ENCODE measurements at places on chromosomes 5 and 9. TPM values are rescaled to one million over a fixed set of nuclear protein-coding genes. Genes with fewer than 3 reads are reported as not detected.

The HTR4 gene
- 0.27 TPM for total RNA-seq

The ARID3C gene
- total RNA-seq, result not detected

The PAPPA gene
- 3.2 TPM for total RNA-seq

The EFNA5 gene
- total RNA-seq, result 57.5 TPM

GRCh38 chr9:124477648-124478285, 27.5 kb downstream of the ADGRD2 start:
- peak overlapping the region; percentile 52 for H3K4me3 ChIP-seq
- H3K36me3 ChIP-seq, result no peaks in the 10 kb centered on the region
- no peak for DNase-seq
- H3K4me1 ChIP-seq, result peaks cover 5% of the 10 kb centered on the region
- H3K27ac ChIP-seq, result no peak overlapping the region

DNA sequence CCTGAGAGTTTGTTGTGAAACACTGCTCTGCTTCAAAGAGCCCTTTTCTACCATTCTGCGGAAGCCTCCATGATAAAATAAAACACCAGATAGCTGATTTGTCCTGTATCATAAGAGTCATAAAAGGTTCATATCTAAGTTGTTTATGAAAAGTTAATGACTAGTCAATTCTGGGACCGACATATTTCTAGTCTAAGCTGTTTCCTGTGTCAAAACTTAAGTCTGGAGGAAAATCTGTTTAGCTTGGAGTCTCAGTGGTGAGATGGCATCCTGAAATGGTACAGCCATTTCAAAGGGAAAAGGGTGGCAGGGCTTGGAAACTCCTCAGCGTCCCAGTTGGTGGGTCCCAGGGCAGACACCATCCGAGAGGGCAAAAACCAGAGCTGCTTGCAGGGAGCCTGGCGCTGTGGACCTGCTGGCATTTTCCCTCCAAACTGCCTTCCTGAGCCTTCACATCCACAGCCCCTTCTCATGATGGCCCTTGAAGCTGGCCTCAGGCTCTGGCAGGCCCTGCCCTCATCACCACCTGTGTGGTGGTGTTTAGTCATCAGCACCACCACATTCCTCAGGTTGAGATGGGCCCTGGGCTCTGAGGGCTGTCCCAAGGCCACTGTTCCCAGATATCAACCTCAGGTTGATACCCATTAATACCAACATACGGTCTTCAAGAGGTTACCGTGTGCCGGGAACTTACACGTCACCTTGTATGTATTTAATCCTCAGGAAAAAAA, 184.0 kb downstream of the HSPA4 start:
- H3K36me3 ChIP-seq, result peaks cover 3% of the 10 kb centered on the region
- peaks cover 6% of the 10 kb centered on the region for H3K27me3 ChIP-seq
